ENCODE measurements at places on chromosomes 6 and 20.
A peak's percentile ranks its signal among the peaks of the same experiment; 100 is the strongest.

DNA sequence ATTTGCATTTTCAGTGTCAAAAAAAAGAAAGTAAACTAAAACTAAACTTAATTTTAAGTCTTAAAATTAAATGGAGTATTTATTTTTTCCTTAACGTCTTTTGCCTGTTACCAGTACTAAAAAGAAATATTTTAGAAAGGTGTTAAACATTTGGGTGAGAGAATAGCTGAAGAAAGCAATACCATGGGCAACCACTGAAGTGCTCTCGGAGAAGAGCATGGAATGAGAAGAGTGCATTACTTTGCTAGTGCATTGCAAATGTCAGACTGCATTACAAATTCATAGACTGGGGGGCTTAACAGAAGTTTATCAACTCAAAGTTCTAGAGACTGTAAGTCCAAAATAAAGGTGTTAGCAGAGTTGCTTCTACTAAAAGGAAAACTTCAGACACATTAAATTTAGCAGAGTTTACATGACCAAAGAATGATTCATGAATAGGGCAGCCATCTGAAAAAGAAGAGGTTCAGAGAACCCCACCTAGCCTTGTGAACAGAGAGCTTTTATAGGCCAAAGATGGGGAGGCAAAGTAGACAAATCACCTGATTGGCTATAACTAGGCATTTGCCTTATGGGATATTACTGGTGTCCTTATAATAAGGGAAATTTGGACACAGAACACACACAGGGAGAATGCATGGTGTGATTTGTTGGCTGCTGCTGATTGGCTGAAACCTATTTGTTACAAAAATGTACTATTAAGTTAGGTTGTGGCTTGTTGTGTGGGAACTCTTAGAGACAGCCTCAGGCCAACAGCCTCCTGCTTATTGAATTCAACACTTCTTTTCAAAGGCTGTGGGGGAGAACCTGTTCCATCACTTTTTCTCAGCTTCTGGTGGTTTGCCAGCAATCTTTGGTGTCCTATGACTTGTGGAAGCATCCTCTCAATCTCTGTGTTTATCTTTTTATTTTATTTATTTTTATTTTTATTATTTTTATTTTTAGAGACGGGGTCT, 106.7 kb upstream of the RREB1 start:
- no peak for DNase-seq

- peak; percentile 49 for DNase-seq
Observed at GRCh38 chr6:163323705-163324104, 90.8 kb upstream of the QKI start.

DNA sequence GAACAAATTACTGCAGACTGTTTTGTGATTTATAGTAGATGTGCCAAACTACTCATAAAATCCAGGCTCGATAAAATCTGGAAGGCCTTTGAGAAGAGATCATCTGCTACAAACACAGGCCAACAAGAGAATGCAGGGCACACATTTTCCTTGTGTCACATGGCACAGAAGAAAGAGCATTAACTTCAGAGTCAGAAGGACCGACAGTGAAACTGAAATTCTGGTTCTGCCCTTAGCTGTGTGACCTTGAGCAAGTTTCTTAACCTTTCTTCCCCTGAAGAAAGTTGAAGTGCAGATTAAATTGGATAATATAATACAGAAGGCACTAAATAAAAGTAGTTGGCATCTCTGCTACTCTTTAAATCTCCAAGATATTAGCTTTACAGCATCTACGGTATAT, 338.4 kb upstream of the IRAK1BP1 start:
- DNase-seq: no peak

DNA sequence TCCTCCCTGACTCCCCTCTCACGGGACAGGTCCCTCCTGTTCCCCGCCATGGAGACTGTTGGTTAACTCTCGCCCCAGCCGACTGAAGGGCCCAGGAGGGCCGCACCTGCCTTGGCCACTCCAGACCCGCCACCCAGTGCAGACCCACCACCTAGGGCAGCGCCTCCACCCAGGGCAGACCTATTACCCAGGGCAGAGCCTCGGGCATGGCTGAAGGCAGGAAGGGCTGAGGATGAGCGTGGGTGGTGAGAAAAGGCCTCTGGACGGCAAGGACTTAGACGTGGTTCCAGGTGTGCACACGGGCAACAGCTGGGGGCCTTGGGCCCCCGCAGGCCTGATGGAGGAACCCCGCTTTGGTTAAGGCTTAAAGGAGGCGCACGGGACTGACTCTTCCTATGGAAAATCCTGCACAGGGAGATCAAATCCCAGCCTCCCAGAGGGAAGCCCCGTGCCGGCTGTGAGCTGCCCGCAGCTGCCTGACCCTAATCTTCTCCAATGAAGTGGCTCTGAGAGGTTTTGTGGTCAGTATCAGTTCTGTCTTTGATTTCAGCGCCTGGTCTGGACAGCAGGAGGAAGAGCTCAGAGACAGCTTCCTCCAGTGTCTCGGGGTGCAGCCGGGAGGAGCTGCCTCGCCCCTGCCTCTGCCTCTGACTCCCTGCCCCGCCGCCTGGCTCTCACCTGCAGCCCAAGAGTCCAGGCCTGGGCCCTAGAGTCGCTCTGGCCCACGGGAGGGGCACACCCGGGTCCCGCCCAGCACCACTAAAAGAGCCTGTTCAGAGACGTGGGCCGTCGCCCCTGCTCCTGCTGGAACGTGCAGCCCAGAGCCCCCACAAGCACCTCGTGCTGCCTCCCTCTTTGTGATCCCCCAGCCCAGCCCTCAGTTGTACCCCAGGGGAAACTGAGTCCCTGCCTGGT, 12.1 kb upstream of the CHRNA4 start:
- DNase-seq: no peak

GRCh38 chr6:36626636-36627035, 32.5 kb downstream of the SRSF3 start:
- no peak for DNase-seq
